ENCODE measurements at places on chromosomes 6 and 20.

GRCh38 chr6:97059473-97059872, 134.9 kb downstream of the KLHL32 start:
- peak; percentile 49 for DNase-seq

GRCh38 chr20:5528261-5528660, 211.5 kb upstream of the PROKR2 start:
- no peak for DNase-seq

- peak; percentile 63 for DNase-seq
Measured at GRCh38 chr6:161922631-161923119, 648.8 kb upstream of the AGPAT4 start.

DNA sequence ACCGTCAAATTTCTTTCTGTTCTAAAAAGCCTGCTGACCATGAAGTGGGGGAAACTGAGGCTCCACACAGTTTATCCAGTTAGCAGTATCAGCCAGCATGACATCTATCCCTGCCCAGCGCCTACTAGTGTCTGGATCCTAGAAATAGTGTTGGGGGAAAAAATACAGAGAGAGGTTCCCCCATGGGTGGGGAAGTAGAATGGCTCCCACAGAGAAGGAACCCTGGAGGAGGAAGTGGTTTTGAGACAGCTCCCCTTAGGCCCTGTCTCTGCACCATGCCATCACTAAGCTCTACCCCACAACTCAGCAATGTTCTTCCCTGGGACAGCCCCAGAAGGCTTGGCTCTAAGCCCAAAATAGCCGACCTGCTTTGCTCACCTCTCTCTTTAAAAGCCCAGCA, 153.4 kb downstream of the MBOAT1 start:
- DNase-seq: no peak

GRCh38 chr6:113031591-113032238, 684.6 kb downstream of the RFPL4B start:
- no peak for DNase-seq

GRCh38 chr20:4150070-4150441, 134.7 kb upstream of the RNF24 start:
- no peak for DNase-seq

DNA sequence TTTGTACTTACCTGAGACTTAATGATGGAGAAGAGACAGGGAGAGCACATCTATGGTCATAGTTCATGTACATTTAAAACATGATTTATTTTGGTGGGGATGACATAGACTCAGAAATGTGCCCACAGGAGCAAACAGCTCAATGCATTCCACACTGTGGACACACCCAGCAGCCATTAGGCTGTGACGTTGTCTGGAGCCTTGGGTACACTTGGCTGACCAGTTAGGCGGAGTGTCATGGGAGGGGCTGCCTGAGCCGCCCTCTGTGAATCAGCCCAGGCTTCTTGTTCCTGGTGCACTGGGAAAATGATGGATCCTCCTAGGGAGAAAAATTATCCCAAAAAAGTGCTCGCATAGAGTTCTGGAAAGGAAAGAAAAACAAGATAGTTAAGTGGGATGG, 231.0 kb upstream of the GMDS start:
- no peak for DNase-seq

DNA sequence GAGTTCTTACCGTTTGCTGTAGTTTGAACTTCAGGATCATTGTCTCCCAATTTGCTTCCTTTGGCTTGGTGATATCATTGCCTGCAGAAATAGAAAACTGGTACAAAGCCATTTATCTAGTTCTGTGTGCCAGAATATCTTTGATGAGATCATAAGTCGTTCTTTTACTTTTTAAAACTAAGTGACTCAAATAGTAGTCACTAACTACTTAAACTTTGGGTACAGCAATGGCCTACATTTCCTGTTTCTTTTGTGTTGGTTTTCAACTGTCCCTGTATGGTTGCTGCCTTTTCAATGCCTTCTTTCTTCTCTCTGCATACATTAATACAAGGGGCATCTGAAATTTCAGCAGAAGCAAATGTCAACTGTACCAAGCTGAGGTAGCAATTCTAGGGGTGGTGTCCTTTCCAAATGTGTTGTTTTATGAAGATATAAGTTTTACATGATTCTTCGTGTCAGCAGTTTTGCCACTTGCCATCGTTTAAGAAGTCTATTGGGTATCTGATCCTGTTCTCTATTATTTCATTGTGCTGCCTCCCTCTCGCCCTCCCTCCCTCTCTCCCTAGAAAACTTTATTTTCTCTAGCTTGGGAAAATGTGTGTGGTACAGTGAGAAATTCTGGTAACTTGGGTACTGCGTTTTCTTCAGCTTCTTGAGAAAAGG, 238.5 kb downstream of the FARS2 start:
- DNase-seq: no peak

GRCh38 chr20:38256021-38256420, 4.5 kb downstream of the KIAA1755 start:
- DNase-seq: no peak

DNA sequence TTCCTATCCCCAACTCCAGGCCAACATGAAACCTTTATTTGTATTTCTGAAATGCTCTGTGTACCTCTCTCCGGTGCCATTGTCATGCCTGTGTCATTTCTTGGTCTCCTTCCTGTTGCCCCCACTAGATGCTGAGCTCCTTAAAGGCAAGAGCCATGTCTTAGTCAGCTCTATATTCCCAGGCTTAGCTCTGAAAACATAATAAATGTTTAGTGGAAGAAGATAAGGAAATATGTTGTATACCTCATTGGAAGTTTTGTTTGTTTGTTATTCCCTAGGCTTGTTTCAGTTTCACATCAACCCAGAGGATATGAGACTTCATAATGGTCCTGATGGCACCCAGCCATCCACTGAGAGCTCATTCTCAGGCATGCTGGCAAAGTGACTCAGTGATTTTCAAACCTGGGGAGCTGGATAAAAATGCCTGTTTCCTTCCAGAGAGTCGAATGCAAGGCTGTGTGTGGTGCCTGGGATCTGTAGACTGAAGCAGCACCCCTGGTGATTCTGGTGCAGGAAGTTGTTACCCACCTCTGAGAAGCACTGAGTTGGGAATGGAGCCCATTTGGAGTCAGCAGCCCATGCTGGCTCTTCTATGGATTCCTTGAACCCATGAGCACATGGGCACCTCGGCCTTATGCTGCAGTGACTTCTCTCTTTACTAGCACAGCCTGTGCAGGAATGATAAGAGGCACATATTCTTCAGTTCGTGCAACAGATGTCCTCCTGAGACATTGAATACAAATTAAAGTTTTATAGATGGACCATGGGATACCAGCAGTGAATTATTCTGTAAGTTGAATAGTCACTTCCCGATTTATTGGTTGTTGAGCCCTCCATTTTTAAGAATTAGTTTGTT, 205.2 kb downstream of the FARS2 start:
- no peak for DNase-seq

DNA sequence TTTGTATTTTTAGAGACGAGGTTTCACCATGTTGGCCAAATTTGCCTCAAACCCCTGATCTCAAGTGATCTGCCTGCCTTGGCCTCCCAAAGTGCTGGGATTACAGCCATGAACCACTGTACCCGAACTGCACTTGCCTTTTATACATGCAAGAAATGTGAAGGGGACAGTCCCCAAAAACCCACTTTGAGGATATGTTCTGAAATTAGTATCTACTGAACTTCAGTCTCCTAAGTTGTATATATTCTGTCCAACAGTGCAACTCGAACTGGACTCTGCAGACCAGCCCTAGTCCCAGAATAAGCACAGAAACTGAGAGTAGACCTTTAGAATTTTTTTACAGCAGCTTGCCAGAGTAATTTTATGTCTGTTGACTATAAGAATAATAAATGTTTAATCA, 28.5 kb downstream of the BACH2 start:
- no peak for DNase-seq

DNA sequence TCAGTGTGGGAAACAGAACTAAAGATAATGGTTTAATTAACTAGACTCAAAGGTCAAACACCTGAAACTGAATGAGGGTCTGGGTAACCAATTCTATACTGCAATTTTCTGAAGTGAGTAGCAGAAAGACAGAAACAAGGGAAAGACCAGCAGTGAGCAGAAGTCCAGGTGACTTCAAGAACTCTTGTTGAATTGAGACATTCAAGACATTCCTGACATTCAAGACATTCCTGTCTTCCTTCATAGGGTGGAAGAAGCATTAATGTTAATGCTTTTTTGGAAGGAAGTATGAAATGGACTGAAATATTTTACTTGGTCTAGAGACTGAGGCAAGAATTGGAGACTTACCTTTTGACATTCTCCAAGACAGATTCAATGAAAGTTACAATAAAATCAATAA, 529.9 kb upstream of the MMS22L start:
- no peak for DNase-seq

GRCh38 chr6:151440498-151440897, 11.4 kb downstream of the RMND1 start:
- DNase-seq: no peak

DNA sequence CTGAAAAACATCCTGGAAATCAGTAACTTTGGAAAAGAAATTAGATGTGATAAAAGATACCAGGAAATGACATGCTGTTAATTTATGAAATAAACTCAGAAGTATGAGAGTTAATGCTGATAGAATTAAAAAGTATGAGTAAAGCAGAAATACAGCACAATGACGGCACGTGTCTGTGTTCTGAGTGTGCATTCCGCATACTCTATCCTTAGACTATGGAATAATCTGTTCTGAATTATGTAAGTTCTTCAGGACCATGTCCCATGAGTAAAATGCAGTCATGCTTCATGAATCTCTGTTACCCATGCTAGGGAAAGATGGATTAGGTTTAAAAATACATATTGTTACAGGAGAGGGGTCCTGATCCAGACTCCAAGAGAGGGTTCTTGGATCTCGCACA, 21.7 kb downstream of the HECA start:
- no peak for DNase-seq

GRCh38 chr20:51775241-51775640, 7.1 kb upstream of the ATP9A start:
- DNase-seq: no peak

DNA sequence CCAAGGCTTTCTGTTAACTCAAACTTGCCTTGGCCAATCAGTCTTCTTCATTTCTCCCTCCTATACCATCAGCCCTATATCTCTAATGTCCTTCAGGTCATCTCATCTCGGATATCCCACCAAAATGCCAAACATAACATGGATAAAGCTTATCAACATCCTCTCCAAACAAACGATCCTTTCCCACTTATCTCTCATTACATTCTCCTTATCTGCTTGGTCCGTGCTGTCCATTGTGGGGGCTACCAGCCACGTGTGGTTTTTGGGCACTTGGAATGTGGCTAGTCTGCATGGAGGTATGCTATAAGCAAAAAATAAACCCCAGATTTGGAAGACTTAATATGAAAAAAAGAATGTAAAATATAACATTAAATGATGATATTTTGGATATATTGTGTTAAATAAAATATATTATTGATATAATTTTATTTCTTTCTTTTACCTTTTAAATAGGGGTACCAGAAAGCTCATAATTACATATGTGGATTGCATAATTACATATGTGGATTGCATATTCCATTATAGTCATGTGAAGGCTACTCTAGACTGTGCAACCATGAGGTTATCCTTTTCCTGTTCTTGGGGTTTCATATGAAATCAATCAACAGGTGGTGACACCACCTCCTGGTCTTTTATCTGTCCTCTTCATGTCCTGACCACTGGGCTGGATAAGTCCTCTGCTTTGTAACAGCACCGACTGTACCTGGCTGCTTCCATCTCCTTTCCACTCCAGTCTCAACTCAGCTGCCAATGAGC, 123.0 kb downstream of the CD83 start:
- DNase-seq: no peak

DNA sequence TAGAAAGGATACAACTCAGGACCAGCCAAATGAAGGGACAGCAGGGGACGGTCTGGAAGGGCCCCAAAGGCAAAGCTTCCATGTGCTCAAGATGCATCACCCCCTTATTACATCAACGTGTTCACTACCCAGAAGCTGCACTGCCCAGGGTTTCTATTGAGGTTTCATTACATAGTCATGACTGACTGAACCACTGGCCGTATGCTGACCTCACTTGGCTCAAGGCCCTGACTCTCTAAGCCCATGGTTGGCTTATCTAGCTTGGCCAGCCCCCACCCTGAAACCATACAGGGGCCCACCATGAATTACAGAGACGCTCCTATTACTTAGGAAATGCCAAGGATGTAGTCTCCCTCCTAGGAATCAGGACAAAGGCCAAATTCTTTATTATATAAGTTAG, 179.4 kb downstream of the FOXC1 start:
- no peak for DNase-seq

All from NCI-H82 (cell line).